Natural killer cell treated with Interleukin-12 subunit alpha and Interleukin-12 subunit beta and Interleukin-15 and Interleukin-18, amount 100 ng/mL, for 72 hours (primary cell): ENCODE measurements at places on chromosomes 1 and 21. TPM values are rescaled to one million over a fixed set of nuclear protein-coding genes. Genes with fewer than 3 reads are reported as not detected.
A peak's percentile ranks its signal among the peaks of the same experiment; 100 is the strongest.

INKA2 gene
- total RNA-seq = not detected

- H3K36me3 ChIP-seq = no peaks in the 10 kb centered on the region
- no peak overlapping the region for H3K27ac ChIP-seq
- peak overlapping the region; percentile 80 for H3K4me3 ChIP-seq
- peaks cover 14% of the 10 kb centered on the region for H3K27me3 ChIP-seq
- H3K4me1 ChIP-seq = peaks cover 16% of the 10 kb centered on the region
Measured at GRCh38 chr1:226309398-226310244, 657 bp upstream of the LIN9 start.

GRCh38 chr21:30146558-30147282 lies 19.9 kb downstream of the CLDN17 start:
- no peaks in the 10 kb centered on the region for H3K27me3 ChIP-seq
- H3K4me1 ChIP-seq = no peaks in the 10 kb centered on the region
- DNase-seq = no peak

GRCh38 chr1:247110627-247111258 lies 6.6 kb upstream of the ZNF669 start:
- no peak for DNase-seq
- peak overlapping the region; percentile 78 for H3K4me3 ChIP-seq
- peaks cover 40% of the 10 kb centered on the region for H3K27me3 ChIP-seq
- peaks cover 10% of the 10 kb centered on the region for H3K36me3 ChIP-seq
- H3K4me1 ChIP-seq = peaks cover 12% of the 10 kb centered on the region

DNA sequence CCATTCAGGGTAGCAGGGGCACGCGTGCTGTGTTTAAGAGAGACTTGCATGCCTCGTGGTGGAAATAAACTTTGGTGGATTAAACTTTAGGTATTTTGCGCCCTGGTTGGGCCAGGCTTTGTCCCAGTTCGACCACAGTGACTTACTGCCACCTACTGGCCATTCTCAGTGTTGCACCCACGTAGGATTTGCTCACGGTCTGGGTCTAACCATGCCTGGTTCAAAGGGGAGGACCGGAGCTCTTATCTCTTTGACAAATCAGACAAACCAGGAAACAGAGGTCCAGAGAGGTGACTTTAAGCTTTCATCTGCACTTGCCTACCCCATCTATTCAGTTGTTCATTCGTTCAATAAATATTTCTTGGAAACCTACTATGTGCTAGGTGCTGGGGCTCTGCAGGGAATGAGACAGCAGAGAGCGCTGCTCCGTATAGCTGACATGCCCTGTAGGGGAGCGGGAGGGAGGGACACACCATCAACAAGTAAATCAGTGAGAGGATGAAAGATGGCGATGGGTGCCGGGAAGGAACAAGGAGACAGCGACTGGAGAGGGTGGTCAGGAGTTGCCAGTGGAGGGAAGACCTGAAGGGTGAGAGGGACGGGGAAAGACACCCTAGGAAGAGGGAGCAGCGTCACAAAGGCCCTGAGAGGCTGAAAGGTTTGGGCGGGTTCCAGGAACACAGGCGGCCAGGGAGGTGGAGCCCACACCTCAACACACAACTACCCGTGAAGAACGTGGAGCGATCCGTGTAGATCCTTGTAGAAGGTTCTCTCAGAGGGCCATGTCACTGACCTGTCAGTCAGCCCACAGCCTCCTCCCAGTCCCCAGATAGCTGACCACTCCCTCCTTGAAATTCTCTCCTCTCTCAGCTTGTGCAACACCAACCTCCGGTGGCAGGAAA lies 27.2 kb upstream of the TINAGL1 start:
- H3K27ac ChIP-seq = no peak overlapping the region
- no peaks in the 10 kb centered on the region for H3K36me3 ChIP-seq
- peaks cover 3% of the 10 kb centered on the region for H3K4me1 ChIP-seq
- DNase-seq = peak; percentile 67
